ENCODE measurements at places on chromosomes 1 and 21.

DNA sequence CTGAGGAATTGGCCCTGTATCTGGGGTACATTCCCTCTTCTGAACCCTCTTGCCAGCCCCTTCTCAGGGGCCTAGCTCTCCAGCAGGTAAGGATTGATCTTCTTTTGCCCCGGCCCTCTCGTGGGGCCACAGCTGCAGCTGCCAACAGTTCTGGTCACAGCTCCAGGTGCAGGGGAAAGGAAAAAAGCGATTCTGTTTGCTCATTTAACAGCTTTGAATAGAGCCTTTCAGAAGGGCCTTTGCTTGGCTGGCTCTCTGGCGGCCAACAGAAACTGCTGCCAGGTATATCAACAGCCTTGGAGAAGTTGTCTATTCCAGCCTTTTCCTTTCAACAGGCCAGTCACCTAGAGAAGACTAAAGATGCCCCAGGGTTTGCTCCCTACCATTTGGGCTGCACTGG is 16.1 kb upstream of the FMOD start:
- no peak for DNase-seq

DNA sequence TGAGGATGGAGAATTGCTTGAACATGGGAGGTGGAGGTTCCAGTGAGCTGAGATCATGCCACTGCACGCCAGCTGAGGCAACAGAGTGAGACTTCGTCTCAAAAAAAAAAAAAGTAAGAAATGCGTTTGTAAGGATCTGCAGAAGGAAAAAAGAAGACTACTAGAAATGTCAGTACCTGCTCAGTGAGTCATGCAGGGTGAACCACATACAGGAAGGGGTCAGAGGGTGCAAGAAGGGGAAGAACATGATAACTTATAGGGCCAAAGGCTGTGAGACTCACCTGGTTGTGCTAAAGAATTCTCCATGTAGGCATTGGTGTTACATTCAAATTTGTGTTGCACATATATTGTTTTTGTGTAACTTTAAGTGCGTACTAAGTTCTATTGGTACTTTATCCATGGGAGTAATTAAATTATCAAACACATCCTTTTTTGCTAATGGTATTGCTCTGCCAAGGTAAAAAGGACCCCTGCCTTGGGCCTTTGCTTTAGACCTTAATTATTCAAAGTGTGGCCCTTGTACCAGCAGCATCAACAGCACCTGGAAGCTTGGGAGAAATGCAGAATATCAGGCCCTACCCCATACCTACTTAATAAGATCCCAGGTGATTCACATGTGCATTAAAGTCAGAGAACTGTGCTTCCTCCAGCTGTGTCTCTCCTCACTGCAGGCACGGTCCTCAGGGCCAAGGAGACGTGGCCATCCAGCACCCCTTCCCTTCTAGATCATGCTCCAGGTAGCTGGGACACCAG is 96.4 kb upstream of the PPP2R5A start:
- DNase-seq = no peak

- DNase-seq = peak; percentile 45
These were observed 28.4 kb downstream of the SDC3 start for GRCh38 chr1:30879940-30880677.

DNA sequence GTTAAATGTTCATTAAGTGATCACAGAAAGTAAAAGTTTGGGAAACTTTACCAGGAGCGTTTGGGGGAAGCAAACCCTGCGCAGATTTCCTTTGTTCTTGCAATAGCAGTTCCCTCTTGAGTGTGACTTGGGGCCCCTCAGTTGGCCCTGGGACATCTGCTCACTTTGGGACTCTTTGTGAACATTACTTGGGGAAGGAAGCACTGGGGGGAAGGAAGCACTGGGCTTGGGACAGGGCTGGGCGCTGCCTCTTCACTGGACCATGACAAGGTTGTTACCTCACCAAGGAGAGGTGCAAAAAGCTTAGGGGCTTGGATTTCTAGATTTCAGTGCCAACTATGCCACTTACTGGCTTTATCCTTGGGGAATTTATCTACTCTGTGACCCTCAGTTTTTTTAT is 63.5 kb downstream of the ETS2 start:
- DNase-seq = peak; percentile 35

- no peak for DNase-seq
These were observed 7.1 kb upstream of the TNR start for GRCh38 chr1:175750366-175751071.

DNA sequence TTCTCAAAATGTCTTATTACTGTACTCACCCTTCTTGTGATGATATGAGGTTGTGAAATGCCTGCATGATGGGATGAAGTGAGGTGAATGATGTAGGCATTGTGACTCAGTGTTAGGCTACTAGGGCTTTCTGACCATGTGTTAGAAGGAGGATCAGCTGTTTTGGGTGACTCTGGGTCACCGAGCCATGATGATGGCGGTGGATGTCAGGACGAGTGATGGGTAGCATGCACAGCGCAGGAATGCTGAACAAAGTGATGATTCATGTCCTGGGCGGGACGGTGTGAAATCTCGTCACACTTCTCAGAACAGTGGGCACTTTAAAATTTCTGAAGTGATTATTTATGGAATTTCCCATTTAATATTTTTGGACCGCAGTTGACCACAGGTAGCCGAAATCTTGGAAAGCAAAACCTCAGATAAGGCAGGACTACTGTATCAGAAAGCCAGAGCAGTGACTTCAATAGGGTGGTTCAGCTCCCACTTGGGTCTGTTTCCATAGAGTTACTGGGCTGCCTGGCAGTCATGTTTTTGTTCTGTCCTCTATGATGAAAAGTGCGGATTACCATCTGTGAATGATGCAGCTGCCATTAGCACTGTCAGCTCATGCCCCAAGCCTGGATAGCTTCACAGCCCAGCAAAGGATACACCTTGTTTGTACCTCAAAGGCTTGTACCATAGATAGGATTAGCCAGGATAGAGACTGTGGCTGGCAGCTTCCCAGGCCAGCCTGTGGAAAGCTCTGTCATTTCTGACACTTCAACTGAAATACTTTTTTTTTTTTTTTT is 26.6 kb downstream of the IL6R start:
- DNase-seq = peak; percentile 98

- DNase-seq = no peak
These were observed 48.7 kb upstream of the TNR start for GRCh38 chr1:175792136-175792535.

DNA sequence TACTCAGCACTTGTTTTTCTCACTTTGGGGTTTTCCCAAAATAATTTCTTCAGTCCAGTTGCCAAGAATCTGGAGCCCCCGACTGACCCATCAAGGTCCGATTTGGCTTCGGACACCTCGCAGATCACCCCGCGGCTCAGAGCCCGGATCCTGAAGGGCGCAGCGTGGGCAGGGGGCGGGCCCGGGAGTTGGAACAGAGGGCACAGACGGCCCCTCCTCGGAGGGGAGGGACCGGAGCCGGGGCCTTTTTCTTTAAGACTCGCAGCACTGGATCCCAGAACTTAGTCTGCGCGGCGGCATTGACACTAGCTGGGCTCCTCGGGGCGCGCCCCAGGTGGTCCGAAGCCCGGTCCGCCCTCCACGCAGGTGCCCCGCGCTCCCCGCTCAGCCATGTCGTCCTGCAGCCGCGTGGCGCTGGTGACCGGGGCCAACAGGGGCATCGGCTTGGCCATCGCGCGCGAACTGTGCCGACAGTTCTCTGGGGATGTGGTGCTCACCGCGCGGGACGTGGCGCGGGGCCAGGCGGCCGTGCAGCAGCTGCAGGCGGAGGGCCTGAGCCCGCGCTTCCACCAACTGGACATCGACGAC is at the start of gene CBR3:
TSS of gene CBR3 (plus strand) at position 277 of the 588 bp plus-strand sequence. CDS start at position 391, 114 bp downstream.
- DNase-seq = peak; percentile 52

- peak; percentile 73 for DNase-seq
These were observed 587.3 kb downstream of the PTPRC start for GRCh38 chr1:199226163-199226562.

DNA sequence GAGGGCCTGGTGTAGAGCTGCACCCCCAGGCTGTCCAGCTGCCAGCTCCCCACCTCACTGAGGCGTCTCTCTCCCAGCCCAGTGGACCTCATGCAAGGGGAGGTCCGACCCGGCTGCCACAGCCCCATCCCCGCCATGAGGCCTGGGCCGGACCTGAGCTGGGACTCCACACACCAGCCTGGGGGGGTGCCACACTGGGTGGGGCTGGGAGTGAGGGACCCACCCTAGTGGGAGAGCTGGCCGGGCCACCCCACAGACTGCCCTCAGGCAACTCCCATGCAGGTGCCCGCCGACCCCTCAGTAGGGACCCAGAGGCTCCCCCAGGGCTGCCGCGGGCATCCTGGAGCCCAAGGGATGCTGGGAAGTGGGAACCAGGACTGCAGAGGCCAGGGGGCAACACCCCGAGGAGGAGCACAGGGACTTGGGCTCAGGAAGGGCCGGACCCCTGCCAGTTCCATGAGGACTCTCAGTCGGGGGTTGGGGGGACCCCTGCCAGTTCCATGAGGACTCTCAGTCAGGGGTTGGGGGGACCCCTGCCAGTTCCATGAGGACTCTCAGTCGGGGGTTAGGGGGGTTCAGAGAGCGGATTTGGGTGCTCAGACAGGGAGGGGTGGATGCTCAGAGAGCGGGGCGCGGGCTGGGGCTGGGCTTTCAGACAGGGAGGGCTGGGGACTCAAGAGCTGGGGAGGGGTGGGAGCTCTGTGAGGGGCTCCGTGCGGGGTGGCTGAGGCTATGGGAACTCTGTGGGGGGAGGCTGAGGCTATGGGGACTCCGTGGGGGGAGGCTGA is 1.2 kb upstream of the RNF223 start:
- no peak for DNase-seq

DNA sequence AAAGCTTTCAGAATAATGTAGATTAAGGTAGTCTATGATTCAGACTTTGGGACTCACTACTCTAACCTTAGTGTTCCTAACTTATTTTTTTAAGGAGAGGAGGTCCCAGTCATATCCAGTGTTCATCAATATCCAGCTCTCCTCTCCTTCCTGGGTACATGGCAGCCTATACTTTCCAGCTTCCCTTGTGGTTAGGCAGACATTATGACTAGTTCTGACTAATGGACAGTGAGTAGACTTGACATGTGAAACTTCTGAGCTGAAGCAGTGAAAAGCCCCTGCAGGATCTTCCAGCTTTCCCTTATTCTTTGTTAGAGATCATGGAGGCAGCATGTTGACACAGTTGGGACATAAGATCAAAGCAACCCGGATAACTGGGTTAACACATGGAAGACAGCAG is 144.2 kb downstream of the PTPRU start:
- DNase-seq = peak; percentile 69

- DNase-seq = no peak
These were observed 393.5 kb upstream of the ADGRL2 start for GRCh38 chr1:81407000-81407821.

- no peak for DNase-seq
These were observed 14.8 kb downstream of the ADORA3 start for GRCh38 chr1:111488669-111489068.

- DNase-seq = peak; percentile 39
These were observed 230.5 kb upstream of the CAMK1G start for GRCh38 chr1:209353053-209353452.

DNA sequence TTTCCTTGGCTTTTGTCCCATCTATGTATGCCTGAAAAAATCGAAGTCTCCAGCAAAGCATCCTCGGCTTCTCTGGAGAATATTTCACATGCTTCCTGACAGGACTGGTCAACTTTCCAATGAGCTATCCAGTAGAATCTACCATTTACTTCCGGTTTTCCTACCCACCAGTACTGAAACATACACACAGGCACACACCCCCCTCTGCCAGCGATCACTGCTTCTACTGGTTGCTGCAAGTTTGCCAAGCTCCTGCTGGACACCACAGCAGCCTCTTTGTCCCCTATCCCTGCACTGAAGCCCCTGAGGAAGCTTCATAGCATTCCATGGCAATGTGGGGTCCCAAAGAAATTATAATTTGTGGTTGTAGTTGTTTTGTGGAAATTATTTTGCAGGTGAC is 536.8 kb downstream of the MATN1 start:
- DNase-seq = no peak

DNA sequence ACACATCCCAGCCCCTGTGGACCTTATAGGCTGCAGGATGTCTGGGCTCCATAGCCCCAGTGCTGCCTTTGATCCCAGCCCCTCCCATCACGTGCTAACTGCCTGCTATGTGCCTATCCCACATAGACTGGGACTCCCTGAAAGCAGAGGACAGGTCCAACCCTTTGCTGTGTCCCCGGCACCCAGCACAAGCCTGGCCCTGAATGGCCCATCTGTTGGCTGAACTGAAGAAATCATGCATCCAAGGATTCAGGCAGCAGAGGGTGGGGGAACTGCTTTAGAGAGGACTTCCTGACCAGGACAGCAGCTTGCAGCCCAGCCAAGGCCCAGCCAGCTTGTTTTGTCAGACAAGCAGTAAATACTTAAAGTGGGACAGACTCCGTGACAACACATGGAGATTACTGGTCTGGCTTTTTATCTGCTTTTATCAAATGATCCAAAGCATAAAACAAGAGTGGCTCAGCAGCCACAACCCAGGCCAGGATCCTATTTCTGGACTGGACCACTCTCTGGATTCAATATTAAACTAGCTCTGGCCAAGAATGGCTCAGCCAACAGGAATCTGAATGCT is 69.3 kb downstream of the GLIS1 start:
- no peak for DNase-seq

GRCh38 chr1:236741753-236742152 is 53.3 kb upstream of the MTR start:
- DNase-seq = no peak

DNA sequence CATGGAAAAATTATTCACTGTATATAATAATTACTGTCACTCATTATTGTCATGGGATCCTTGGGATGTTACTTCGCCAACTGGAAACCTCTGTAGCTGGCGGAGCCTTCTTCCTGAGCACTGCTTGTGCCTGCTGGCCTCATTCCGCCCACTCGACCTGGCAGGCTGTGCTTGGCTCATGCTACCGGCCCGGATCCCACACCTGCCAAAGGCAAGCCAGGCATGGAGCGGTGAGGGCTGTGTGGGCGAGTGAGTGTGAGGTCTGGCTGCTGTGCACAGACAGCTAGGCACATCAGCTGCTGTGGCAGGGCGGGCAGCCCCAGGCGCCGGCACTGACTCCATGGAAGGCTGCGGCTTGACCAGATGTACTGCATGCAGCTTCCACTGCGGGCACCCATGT is 78.4 kb downstream of the DISP1 start:
- DNase-seq = peak; percentile 30

GRCh38 chr21:36976882-36977651 is 10.6 kb upstream of the HLCS start:
- DNase-seq = peak; percentile 68

DNA sequence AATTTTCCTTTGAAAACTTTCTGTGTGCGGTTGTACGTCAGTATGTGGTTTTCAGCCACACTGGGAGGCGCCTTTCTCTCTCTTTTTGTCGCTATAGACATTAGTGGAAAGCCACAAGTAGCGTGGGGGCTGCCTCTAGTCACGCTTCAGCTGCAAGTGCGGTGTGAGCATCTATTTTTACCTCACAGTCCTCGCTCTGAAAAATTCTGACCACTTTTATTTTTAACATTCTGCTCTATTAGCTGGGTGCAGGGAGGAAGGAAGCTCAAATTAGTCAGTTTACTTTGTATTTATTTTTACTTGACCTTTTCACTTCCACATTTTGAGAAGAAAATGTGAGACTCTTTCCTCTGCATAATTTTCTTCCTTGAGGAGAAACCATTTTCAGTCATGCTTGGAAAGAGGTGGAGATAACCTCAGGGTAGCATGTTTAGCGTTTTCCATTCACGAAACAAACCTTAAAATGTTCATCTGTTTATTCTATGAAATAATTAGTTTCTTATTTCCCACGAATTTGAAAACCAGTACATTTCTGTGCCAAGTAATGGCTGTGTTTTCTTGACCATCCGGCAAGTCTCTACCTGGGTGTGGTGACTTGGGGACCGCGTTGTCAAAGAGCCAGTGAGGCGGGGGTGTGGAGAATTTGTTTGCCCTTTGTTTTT is 35.6 kb downstream of the ADARB1 start:
- peak; percentile 13 for DNase-seq
